C1 segment of cervical spinal cord (tissue), 14 donors: ENCODE measurements at places on chromosomes 7 and 10.

DNA sequence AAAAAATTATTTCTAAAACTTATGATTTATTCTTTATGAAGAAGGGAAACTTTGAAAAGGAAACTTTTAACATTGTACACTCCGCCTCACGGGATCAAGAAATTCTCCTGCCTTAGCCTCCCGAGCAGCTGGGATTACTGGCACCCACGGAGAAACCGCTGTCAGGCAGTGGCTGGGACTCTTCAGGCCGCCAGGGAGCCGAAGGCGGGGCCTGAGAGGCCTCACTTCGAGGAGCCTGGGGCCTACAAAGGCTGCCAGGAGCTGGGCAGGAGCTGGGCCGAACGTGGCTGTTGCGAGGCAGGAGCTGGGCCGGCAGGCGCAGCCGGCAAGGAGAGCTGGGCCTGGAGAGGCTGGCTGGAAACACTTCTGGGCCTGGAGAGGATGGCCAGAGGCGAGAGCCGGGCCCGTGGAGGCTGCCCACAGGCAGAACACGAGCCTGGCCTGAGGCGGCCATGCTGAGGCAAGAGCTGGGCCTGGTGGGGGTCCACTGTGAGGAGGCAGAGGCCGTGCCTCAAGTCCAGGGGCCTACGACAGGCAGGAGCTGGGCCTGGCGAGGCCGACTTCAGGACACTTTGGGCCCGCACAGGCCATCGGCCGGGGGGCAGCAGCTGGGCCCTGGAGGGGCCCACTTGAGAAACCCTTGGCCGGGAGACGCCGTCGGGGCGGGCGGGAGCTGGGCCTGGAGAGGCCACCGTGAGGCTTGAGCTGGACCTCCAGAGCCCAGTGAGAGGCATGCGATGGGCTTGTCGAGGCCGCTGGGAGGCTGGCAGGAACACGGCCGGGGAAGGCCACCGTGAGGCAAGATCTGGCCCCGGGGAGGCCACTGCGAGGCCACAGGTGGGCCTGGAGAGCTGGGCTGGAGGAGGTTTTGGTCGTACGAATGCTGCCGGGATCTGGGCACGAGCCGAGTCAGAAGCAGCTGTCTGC is 23.7 kb downstream of the MDH2 start:
- DNase-seq: no peak

GRCh38 chr10:133022776-133023100 is 65.0 kb upstream of the ADGRA1 start:
- no peak for DNase-seq

DNA sequence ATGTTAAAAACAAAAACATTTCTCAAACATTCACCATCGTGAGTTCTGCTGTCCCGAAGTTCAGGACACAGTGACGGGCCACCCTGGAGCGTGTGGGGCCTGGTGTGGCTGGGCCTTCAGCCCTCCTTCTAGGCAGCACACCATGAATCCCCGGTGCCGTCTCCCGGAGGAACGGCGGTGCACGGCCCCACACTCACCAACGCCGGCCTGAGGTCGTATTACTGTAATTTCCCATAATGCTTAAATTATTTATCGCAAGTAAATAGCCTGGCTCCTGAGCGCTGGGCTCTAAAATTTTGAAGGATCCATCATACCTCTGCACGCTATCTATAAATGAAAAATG is 1.4 kb downstream of the STK32C start:
- no peak for DNase-seq

DNA sequence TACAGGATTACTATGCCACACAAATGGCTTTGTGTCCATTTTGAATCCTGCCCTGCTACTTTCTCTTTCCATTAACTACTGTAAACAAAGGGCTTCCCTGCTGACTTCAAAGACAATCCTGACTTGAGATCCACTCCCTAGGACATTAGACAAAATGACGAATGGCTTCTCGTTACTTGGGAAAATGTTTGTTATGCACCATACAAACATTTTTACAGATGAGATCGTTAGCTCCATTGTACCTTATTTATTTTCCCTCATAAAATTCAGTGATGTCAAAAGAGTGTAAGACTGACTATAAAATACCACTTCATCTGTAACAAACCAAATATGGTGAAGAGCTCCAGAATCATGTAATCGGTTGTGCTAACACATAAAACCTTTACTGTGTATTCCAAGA is 121.8 kb downstream of the CD36 start:
- no peak for DNase-seq

GRCh38 chr7:103795107-103795506 is 194.4 kb downstream of the RELN start:
- no peak for DNase-seq

DNA sequence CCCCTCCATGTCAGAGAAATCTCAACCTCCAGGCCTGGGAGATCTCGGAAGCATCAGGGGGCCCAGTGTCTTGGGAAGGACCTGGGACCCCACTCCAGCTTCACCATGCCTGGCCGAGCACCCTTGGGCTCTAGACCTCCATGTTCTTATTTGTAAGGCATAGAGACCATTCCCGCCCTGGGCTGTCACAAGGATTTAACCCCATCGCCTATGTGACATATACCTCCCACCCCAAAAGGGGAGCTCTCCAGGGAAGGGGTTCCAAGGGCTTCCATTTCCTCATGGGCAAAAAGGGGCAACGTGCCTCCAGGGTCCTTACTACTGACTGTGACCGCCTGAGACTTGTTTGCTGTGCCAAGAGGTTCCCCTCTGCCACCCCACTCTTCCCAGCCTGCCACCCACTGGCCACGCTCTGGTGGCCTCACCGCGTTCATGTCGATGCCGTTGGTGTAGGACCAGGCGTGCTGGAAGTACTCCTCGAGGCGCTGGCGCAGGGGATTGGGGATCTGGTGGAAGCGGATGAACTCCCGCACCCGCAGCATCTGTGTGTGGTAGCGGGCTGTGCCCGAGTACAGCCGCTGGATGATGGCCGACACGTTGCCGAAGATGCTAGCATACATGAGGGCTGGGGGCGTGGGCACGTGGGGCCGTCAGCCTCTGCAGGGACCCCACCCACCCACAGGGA is 27.5 kb downstream of the KCNH2 start:
- no peak for DNase-seq

GRCh38 chr7:113912876-113913275 is 5.9 kb downstream of the PPP1R3A start:
- DNase-seq: no peak

DNA sequence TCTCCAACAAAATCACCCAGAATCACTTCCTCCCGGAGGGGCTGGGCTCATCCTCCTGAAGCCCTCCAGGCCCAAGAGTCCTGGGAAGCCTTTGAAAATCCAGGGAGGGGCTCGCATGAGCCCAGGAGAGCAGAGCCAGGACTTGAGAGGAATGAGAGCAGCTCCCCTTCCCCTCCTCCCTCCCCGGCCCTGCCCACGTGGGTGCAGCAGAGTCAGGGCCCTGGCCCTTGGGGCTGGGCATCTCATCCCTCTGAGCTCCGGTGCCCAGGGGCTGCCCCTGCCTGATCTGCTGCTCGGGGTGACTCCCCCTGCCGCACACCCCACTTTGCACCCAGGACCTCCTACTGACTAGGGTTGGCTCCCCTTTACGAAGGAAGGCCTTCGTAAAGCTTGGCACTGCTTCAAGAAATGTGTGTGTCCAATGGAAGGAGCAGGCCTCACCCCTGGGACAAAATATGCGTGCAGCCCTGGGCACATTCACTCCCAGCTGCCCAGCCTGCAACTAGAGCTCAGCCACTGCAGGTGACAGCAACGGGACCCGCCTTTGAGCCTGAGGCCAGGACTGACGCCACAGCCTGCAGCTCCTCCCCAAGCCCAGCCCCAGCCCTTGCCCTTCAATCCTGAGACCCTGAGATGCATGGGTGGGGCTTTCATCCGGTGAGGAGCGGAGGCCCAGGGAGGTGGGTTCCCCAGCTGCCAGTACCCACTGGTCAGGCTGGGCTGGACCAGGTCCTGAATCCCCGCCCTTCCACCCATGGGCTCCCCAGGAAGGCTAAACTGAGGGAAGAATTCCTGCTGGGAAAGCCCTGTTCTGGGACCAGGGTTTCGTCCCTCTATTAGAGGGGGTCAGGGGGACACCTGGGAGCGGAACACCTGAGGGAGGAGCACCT is 21.8 kb downstream of the PWWP2B start:
- DNase-seq: no peak

- no peak for DNase-seq
Measured at GRCh38 chr7:51160990-51161615, 155.5 kb downstream of the COBL start.

DNA sequence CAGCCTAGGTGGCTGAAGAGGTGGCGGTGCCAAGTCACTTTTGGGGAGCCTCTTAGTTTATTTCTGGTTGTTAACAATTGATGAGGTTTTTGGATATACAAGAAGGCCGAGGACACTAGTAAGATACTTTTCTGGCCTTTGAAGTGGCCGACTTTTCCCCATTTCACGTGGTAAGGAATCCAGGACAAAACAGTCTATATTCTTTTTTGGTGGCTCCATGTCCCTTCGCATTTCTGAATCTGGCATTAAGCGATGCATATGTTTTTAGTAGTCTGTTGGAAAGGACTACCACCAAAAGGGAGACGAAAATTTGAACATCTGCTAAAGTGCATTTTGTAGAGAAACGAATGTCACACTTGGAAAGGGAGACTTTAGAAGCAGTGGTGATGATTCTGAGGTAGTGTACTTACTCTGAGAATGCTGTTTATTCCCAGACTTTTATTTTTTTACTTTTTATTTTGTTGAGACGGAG is 1.5 kb downstream of the MLLT10 start:
- DNase-seq: no peak

DNA sequence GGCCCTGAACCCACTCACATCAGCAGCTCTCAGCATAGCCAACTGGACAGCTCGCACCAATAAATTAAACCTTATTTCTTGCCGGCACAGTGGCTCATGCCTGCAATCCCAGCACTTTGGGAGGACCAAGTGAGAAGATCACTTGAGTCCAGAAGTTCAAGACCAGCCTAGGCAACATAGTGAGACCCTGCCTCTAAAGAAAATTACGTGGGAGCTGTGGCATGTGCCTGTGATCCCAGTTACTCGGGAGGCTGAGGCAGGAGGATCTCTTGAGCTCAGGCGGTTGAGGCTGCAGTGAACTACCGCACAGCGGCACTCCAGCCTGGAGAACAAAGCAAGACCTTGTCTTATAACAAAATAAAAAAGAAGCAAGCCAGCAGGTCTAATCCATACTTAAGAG is 75.7 kb downstream of the SEPTIN14 start:
- no peak for DNase-seq

GRCh38 chr10:79342811-79343561 is 4.3 kb upstream of the PPIF start:
- no peak for DNase-seq

DNA sequence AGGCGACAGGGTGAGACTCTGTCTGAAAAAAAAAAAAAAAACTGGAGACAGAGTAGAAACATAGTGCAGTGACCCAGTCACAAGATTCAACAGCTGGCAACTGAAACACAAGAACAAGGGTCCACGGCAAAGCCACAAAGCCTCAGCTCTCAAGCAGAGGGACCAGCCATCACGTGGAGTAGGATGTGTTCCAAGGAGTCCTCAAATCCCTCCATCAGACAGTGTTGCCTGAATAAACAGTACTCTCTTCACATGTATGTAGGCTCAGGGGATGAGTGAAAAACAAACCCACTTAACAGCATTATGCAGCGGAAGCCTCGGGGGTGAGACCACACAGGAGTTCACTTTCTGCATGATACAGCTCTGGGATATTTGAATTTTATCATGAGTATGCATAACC is 62.0 kb downstream of the SLIT1 start:
- DNase-seq: no peak

DNA sequence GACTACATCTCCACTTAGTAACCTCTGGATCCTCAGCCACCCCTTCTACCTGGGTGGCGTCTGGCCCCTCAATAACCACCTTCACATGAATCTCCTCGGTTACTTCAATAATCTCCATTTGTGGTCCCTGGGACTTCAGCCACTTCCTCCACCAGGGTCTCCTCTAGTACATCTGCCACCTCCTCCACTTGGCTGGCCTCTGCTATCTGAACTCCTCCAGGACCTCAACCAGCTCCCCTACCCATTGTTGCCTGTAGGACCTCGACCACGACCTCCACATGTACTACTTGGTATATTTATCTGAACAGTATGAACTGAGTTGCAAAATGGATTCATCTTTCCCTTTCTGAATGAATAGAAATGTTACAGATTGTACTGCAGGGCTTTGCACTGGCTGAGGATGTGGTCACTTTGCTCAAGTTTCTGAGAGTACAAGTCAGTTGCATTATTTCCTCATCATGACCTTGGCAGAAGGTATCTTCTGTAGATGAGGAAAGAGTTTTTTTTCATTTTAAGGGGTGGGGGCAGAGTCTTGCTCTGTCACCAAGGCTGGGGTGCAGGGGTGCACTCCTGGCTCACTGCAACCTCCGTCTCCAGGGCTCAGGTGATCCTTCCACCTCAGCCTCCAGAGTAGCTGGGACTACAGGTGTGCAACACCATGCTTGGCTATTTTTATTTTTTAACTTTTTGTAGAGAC is 36.0 kb downstream of the MAT1A start:
- no peak for DNase-seq

- no peak for DNase-seq
Measured at GRCh38 chr10:103083266-103083976, 109.7 kb downstream of the NT5C2 start.

- DNase-seq: no peak
Measured at GRCh38 chr10:97062046-97062445, 123.7 kb downstream of the SLIT1 start.

DNA sequence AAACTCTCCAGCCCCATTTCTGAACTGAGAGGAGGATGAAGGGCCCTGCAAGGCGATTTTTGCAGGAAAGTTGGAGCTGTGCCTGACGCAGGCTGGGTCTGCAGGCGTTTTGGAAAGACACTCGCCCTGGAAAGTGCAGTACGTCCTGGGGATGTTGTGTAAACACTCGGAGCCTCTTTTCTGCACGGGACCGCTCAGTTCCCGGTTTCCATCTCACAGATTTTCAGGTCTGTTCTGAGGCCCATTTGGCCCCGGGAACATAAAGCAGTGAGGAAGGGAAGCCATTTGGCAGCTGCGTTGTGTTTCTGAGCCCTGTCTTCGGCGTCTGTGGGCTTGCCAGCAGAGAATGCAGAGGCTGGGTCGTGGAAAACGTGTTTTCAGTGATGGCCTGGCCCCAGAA is 655.0 kb upstream of the MGMT start:
- DNase-seq: no peak

DNA sequence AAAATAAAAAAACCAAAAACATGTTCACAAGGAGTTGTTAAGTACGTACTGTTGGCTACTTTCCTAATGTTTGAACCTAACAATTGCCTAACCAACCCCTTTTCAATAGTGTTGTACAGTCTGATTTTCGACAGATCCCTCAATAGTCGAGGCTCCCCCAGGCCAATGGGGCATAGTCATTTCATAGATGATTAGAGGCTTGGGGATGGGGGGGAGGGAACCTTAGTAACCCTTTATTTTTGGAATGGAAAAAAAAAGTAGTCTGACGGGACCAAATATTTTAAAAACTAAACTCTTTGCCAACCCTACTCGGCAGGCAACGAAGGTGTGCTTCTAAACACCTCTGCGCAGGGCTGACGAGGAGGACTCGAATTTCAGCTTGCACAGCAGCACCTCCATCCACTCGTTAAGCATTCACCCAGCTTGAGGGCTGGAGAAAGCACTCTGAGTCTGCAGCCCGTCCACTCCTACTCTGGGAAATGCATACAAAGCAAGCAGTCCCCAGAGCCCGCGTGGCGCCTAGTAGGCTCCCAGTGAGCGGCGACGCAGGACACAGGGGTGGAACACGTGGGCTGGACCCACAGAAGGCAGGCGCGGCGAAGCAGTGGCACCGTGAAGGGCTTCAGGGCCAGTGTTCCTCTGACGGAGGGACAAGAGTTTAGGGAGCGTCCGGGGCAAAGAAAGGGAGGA is 899 bp downstream of the PUS7 start:
- DNase-seq: peak; percentile 52

GRCh38 chr10:13970236-13970956 is 360.3 kb downstream of the FRMD4A start:
- no peak for DNase-seq
